Anterior cingulate cortex (tissue), 58 donors: ENCODE measurements at places on chromosomes 1 and 21.

DNA sequence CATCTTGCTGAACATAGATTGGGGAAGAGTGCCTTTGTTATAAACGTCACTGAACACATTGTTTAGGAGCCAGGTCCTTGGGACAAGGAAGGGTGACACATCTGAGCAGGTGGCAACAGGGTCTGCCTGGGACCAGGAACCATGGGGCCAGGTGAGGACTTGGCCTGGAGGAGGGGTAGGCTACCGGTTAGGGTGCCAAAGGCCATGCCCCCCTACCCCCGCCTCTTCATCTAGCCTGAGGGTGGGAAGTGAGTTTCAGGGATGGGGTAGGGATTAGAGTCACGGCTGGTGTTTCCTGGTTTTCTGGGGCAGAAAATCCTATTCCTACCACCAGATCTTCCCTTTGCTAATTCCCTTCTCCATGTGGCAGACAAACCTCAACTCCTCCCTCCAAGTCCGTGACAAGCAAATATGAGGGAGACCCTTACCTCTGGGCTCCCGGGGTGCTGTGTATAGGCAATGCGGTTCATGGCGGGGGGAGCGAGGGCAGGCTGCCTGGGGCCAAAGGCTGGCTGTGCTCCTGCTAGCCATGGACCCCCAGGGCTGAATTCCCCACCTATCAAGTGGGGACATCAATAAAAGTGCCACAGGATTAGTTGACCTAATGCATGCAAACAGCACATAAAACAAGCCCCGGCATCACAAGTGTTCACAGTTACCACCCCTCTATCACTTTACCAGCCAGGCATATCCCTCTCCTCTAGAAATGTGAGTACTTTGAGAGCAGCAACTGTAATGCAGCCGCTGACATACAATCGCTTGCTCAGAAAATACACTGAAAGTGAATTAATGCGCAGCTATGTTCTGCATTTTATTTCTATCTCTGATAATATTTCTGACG lies 14.5 kb downstream of the CD247 start:
- no peak for DNase-seq

DNA sequence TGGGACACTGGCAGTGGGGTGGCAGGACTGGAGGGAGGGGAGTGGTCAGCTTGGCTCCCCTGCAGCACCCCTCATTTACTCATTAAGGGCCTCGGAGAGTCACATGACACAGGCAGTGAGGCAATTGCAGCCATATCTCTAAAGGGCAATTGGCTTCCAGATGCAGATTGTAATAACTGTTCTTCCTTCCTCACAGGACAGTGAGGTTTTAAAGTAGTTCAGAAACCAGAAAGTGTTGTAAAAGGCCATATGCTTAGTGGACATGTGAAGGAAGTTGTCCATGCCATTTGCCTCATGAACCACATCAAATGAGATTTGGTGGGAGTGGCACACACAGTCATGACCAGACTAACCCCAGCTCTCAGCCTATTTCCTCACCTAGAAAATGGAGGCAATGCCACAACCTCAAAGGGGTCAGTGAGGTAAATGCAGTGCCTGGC lies 11.1 kb downstream of the MTX1 start:
- DNase-seq: peak; percentile 21

DNA sequence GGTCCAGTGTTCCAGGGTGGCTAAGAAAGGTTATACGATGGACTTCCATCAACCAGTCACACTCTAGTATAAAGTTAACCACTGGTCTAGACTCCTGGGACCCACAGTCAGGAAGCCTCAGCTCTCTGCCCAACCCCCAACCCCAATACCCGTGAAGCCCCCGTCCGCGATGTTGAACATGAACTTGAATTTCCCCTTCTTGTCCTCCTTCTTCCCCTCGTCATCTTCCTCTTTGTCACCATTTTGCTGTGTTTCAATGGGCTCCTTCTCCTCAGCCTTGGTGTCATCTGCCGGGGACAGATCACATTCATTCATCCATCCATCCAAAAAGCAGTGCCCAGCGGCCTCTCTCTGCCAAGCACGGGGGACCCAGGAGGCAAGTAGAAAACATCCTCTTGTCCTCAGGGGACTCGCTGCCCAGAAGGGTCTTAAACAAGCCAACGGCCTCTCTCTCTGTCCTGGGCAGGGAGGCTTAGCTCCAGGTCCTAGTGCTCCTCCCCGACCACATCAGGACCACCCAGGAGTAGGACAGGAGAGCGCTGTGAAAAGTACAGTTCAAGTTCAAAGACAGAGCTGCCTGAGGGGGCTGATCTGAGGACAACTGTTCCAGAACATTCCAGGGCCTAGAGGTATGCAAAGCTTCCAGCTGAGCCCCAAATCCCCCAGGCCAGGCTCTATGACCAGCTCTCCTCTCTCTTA lies 66.5 kb downstream of the KCNAB2 start:
- DNase-seq: no peak

DNA sequence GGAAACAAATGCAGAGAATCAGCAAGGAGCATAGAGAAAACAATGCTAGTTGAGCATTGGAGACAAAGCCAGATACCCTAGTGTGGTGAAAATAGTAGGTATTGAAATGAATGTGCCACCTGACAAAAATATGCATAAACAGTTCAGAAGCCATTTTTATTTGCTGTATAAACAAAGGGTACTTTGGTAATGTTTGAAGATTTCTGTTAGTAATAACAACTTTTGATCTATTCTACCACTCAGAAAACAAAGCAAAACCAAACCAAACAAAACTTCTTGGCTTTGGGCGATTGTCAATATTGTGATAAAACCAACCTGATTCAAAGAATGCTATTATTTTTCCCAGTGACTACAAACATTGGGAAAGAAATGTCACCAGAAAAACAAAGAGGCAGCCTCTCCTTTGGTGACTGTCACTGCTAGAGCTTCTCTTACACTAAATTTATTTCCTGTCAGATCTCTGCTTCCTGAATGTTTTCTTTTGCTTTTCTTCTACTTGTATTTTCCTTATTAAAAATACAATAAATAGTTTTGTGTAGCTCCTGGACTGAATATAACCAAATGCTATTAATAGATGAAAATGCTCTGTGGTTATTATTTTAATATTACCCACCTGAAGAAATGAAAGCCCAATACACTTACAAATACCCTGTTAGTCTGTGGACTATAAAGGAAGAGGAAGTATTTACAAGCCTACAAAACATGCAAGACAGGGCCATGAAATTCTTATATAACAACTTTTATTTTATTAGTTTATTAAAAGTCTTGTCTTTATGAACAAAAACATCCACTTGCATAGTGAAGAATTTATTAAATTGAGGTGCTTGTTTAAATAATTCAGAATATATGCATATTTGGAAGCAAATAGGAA lies 5.7 kb downstream of the ATP6V1G3 start:
- DNase-seq: no peak

GRCh38 chr1:23478896-23479665 lies 4.9 kb downstream of the ASAP3 start:
- no peak for DNase-seq

DNA sequence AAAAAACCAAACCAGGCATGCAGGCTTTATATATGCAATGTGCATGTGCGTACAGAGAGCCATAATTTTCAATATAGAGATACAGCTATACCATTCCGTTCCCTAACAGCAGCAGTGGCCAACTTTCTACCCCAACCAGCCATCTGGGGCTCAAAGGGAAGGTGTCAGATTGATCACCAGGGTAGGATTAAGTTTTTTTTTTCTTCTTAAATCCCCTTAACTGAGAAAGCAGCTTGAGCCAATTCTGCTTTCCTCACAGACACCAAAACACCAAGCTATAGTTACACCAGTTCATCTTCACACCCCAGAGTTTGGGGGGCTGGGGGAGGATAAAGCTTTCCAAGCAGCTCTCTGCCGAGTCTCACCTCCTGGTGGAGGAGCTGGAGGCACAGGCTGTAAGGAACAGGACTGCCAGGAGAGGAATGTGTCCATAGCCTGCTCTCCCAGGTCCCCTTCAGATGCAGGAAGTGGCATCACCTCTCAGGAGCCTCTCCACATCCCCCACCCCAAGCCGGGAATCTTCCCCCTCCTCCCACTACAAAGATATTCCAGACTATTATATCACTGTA lies 87.9 kb downstream of the SSBP3 start:
- DNase-seq: no peak

DNA sequence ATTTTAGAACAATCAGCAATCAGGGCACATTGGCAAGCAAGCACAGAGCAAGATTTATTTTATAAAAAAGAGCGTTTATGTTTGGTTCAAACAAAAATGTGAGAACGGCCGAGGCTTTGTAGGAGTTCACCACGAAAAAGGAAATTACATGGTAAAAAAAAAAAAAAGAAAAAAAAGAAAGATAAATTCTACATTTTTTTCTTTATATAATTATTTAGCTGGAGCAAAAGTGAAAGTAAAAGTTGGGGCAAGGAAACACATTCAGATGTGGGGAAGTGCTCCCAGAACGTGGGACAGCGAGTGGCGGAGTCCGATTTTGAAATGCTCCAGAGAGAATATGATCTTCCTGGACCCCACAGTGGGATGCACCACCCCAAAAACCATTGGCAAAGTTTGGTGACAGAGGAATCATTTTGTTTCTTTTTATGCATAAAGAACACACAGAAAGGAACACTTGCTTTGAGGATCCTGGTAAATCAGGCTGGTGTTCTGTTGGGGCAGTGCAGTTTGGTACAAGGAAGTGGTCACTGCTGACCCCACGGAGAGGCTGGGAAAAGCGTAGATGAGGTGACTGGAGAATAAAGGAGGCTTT lies 16.3 kb upstream of the ATP5PO start:
- DNase-seq: no peak

GRCh38 chr1:208988811-208989222 lies 594.7 kb upstream of the CAMK1G start:
- no peak for DNase-seq

DNA sequence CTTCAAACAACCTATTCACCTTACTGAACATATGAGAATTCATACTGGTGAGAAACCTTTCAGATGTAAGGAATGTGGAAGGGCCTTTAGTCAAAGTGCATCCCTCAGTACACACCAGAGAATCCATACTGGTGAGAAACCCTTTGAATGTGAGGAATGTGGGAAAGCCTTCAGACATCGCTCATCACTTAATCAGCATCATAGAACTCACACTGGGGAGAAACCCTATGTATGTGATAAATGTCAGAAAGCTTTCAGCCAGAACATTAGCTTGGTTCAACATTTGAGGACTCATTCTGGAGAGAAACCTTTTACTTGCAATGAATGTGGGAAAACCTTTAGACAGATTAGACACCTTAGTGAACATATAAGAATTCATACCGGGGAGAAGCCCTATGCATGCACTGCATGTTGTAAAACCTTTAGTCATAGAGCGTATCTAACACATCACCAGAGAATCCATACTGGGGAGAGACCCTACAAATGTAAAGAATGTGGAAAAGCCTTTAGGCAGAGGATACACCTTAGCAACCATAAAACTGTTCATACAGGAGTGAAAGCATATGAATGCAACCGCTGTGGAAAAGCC lies 13.2 kb upstream of the EXO5 start:
- DNase-seq: no peak

- DNase-seq: no peak
Observed at GRCh38 chr1:170660281-170660713, 3.6 kb upstream of the PRRX1 start.

DNA sequence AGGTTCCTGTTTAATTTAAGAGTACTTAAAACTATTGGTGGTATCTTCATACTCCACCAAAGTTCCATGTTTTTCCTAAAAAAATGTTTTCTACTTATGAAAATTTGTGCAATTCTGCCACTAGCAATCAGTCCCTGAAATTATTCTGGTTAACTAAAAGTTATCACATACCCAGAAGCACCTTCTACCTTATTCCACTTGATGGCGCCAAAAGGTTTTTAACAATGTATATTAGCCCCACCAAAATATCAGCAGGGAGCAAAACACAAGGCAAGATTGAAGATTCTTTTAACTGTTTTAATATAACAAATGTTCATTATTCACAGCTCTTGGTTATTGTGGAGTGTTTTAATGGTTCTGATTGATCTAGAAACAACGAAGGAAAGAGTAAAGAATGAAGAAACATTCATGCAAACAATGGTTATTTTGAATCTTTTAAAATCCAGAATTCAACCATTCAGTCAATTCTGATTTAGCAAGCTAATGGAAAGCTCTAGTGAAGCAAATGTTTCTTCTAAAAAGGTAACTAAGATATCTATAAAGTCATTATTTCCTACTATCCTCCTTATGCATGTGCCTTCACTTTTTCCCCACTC lies 67.2 kb downstream of the TTLL7 start:
- DNase-seq: no peak

- no peak for DNase-seq
Observed at GRCh38 chr1:198776602-198777029, 137.8 kb downstream of the PTPRC start.

- DNase-seq: no peak
Observed at GRCh38 chr1:94416901-94417727, 1.1 kb upstream of the ABCD3 start.

DNA sequence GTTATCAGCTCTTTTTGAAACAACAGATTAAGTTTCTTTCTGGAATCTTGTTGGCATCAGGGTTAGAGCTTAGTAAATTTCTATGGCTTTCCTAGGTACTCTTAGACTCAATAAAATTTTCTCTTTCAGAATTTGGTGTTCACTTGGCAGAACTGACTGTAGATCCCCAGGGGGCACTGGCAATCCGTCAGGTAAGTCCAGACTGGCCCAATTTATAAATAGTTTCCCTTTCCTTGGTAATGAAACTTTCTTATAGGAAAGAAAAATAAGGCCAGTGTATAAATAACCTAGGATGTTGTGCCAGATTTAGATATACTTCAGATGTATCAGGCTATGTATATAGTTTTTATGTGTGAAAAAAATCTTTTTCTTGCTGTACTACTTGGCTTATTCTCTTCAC lies 18.2 kb downstream of the IPO9 start:
- no peak for DNase-seq

GRCh38 chr1:31183927-31184554 lies 55.6 kb downstream of the NKAIN1 start:
- DNase-seq: no peak

DNA sequence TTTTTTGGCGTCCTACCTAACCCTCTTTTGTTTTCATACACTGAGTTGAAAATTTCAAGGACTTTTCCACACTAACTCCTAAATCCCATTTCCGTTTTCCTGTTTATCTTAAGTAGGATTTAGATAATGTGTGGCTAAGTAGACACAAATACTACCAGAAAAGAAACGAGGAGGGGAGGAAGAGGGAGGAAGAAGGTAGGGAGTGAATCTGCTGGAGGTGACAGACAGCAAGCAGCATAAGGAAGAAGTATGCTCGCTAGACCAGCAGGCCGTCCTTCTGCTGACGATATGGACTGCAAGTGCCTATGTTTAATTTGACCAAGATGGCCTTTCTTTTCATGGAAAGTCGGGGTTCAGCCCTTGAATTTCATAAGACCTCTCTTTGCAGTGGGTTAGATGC lies 256.9 kb upstream of the RAB4A start:
- DNase-seq: no peak

- DNase-seq: no peak
Observed at GRCh38 chr1:115854005-115854404, 13.1 kb upstream of the NHLH2 start.

DNA sequence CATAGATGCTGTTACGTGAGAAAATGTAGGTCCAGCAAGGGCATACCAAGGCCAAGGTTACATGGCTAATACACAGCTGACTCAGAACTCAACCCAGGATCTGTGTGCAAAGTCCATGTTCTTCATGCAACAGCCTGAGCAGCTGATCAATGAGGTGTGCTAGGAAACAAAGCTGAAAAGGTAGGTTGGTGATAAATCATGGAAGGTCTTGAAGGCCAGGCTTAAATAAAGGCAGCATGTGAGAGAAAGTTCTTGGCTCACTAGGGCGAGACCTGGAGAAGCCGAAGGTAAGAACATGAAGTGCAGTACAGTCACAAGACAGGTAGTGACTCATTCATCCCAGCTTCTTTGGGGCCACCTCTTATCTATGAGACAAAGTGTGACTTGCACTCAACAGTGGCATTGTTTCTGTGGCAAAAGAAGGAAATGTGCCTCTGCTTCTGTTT lies 33.4 kb downstream of the TLR5 start:
- no peak for DNase-seq
